Memory B cell (primary cell): ENCODE measurements at places on chromosomes 2 and 18.

DNA sequence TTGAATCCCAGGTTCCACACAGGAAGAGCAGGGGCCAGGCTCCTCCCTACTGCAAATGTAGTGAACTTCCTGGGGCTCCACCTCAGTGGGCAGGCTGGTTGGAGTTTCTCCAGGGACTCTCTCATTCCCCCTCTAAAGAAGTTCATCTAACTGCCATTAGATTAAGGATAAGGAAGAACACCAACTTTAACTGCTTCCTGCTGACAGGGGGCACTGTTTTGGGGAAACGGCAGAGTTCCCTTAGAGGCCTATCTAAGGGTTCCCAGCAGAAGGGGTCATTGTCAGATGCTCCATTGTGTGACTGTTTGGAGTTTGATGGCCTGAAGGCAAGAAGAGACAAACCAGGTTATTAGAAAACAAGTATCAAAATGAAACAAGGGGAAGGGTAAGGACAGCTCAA lies 2159.7 kb upstream of the PIK3C3 start:
- no peak for DNase-seq

DNA sequence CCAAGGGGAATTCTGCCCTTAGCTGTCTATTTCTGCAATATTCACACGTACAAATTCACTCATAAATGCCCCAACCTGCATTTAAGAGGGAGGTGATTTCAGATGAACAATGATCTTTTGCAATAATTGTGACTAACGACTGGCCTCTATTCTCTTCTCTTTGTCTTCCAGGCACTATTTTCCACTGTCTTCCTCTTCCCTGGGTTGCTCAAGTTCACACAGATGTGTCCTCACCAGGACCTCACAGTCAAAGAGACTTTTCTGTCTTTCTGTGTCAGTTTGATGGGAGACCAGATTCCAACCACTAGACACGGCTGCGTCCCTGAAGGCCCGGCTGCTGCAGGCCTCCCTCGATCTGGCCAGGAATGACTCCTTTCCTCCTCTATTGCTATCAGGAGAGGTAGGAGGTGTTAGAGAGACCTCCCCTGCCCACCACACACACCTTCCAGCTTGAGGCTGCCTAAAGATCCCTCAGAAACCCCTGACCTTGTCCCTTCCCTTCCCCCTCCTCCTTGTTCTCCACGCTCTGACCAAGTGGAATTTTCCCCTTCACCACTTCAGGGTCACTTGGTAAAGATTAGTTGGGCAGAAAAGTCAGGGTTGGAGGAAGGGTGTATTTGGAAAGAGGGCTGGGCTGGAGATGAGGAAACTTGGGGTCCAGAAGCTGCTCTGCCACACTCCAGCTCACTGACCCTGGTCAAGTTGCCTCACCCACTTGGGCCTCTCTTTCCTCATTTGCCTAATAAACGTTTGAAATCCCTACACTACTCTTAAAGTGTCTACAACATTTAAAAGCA lies 109.2 kb upstream of the COPS8 start:
- DNase-seq, result no peak

GRCh38 chr18:5909125-5909524 lies 13.8 kb upstream of the TMEM200C start:
- DNase-seq, result no peak

- no peak for DNase-seq
Observed at GRCh38 chr2:221095356-221095755, 476.7 kb downstream of the EPHA4 start.

DNA sequence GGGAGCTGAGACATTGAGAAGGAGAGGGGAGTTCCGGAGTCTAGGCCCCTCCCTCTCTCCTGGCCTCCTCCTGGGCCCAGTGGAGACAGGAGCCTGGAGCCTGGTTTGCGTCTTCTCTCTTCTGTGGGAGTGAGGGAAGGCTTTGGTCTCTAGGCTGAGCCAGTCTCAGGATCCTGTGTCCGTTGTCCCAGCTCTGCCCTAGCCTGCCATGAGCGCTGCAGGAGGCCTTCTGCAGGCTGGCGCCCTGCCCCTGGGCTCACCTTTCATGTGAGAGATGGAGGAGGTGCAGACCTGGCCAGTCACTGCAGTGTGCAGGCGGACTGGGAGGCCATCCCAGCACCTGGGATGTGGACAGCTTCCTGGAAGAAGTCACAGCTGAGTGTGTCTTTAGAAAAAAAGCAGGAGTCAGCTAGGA lies 8.7 kb downstream of the IMPA2 start:
- DNase-seq, result no peak

- no peak for DNase-seq
Observed at GRCh38 chr2:195238379-195238778, 418.6 kb upstream of the SLC39A10 start.

DNA sequence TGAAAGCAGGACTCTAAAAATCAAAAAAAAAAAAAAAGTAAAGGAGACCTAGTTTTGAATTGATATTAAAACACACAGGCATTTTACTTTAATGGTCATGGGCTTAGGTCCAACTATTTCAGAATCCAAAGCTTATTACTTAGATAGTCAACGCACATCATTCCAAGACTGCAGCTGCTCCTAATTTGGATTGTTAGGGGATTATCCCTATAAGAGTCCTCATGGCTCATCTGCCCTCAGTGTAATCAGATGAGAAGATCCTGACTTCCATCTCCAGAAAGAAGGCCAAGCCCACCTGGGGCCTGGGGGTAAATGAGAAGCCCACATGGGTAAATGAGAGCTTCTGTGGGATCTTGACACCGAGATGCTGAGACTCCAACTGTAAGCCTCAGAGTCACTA lies 424.2 kb downstream of the NRXN1 start:
- DNase-seq, result no peak
